ENCODE measurements at places on chromosomes 6 and 20. TPM values are rescaled to one million over a fixed set of nuclear protein-coding genes. Genes with fewer than 3 reads are reported as not detected.
A peak's percentile ranks its signal among the peaks of the same experiment; 100 is the strongest.

SLC13A3 gene
- 2.1 TPM for total RNA-seq

CRISP3 gene
- total RNA-seq = 0.80 TPM

CUL9 gene
- 29.6 TPM for total RNA-seq

MMP24 gene
- 2.3 TPM for total RNA-seq

TBC1D22B gene
- 9.7 TPM for total RNA-seq

POU3F2 gene
- total RNA-seq = not detected

TEAD3 gene
- 19.2 TPM for total RNA-seq

GRCh38 chr6:55963301-55963700 is 87.9 kb upstream of the BMP5 start:
- DNase-seq = no peak
- H3K27ac ChIP-seq = no peak overlapping the region
- no peaks in the 10 kb centered on the region for H3K4me1 ChIP-seq
- no peak overlapping the region for H3K4me3 ChIP-seq
- no peaks in the 10 kb centered on the region for H3K27me3 ChIP-seq

GRCh38 chr6:45491874-45492273 is 114.1 kb upstream of the SUPT3H start:
- no peaks in the 10 kb centered on the region for H3K36me3 ChIP-seq
- no peak overlapping the region for H3K4me3 ChIP-seq
- no peak for DNase-seq
- H3K27me3 ChIP-seq = no peaks in the 10 kb centered on the region
- no peak overlapping the region for H3K27ac ChIP-seq

DNA sequence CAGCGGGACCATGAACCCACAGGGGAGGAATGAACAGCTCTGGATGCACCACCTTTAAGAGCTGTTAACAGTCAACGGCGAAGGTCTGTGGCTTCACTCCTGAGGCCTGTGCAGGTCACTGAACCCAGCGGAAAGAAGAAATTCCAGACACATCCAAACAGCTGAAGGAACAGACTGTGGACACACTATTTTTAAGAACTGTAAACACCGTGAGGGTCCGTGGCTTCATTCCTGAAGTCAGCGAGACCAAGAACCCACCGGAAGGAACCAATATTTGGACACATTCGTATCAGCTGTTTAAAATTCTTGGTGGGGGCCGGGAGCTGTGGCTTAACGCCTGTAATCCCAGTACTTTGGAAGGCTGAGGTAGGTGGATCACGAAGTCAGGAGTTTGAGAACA is 5.4 kb upstream of the TMEM14B start:
- H3K27me3 ChIP-seq = no peaks in the 10 kb centered on the region
- peaks cover 4% of the 10 kb centered on the region for H3K4me1 ChIP-seq
- no peak for DNase-seq
- no peak overlapping the region for H3K27ac ChIP-seq

DNA sequence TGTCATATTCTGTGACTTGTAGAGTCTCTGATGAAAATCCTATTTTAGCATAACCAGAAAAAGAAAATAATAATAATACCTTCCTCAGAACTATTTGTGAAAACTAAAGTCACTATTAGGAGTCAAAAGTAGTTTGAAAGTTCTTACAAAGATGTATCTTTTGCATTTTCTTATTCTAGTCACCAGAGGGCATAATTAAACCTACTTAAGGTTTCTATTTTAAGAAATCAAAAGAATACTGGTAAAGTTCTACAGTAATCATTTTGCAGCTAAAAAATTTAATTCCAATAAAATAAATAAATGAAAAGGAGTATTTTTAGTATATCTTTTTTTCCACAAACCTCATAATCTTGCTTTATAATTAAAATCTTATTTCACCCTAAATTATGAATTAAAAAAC is 28.0 kb upstream of the MCM9 start:
- H3K27ac ChIP-seq = no peak overlapping the region
- no peak overlapping the region for H3K4me3 ChIP-seq
- H3K36me3 ChIP-seq = no peaks in the 10 kb centered on the region
- no peaks in the 10 kb centered on the region for H3K4me1 ChIP-seq

DNA sequence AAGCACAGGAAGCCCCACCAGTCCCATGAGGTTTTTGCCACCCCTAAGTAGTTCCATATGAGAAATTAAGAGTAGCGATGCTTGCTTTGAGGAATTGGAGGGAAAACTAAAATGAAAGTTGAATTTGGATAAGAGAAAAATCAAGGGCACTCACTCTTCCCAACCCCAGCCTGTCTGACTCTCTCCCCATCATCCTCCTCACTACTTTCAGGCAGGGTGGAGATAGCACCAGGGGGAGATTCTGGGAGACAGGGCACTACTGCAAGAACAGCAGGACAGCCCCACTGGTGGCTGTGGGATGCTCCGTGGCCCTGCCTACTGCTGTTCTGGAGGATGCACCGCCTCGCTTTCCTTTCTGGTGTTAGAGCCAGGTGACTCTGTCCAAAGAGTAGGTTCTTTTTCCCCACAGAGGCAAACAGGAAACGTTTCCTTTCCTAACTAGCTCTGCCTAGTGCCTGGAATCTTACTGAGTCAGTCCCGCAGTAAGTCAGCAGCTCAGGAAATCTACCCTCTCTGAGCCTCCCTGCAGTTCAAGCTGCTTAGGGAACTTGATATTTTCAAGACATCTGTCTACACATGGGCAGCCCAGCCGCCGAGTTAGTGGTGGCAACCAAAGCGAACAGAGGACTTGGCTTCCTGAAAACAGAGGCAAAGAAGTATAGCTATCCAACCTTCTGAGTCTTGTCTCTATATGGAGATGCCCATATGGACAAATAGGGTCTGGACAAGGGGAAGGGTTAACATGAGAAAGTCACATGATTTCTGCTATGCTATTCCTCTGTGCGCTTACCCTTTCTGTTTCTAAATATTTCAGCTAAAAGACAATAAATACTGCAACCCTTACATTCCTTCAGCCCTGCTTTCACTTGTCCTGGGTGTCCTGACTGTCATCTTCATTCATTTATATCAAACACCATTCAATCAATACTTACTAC is 11.4 kb downstream of the HLA-E start:
- DNase-seq = no peak
- H3K36me3 ChIP-seq = no peaks in the 10 kb centered on the region
- peak overlapping the region; percentile 55 for H3K27ac ChIP-seq

GRCh38 chr6:52937908-52938307 is 28.4 kb upstream of the GSTA3 start:
- H3K36me3 ChIP-seq = no peaks in the 10 kb centered on the region
- no peak overlapping the region for H3K4me3 ChIP-seq
- no peaks in the 10 kb centered on the region for H3K27me3 ChIP-seq
- no peak for DNase-seq
- no peak overlapping the region for H3K27ac ChIP-seq

DNA sequence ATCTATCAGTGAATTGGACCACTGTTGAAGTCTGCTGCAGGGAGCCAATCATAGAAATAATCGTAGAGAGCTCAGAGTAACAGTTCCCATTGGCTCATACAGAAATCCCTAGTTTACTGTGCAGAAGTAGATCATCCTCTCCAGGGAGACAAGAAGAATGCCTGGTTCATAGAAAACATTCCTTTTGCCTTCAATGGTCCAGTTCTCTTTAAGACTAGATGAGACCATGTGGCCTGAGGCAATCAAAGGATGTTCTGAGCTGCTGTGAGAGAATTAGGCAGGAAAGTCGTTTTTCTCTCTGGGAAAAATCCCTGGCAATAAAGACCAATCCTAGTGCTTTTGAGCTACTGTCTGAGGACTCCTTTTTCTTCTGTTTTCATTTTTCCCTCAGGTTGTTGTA is 208.4 kb downstream of the CENPW start:
- H3K4me1 ChIP-seq = no peaks in the 10 kb centered on the region
- no peak overlapping the region for H3K4me3 ChIP-seq
- no peaks in the 10 kb centered on the region for H3K27me3 ChIP-seq
- no peaks in the 10 kb centered on the region for H3K36me3 ChIP-seq
- no peak for DNase-seq
- H3K27ac ChIP-seq = no peak overlapping the region

DNA sequence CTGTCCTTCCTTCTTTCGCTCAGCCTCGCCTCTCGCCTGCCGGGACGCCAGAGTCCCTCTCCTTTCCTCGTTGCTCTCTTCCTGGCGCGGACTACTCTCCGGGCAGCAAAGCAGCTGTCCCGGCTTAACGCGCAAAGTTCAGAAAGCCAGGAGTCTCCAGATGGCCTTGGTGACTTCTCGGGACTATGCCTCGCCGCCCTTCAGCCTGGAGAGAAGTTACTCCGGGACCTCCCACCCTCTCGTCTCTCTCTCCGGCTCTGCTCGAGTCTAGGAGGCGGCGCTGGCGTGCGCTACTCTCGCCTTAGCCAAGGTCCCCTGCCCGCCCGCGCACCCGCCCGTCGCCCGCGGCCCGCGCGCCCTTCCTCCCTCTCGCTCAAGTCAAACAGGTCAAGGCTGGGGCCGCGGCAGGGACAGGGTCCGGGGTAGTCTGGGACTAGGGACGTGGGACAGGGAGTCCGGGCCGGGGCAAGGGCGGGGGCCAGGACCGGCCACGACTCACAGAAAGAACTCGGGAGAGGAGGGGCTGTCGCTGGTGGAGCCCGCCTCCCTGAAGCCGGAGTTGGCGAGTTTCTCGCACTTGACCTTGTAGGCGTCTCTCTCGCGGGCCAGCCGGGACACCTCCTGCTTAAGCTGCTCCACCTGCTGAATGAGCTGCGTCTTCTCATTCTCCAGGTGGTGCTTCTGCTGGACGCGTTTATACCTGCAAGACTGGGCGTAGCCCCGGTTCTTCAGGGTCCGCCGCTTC is 1.5 kb downstream of the MAFB start:
- peak; percentile 83 for DNase-seq
- peaks cover 38% of the 10 kb centered on the region for H3K27me3 ChIP-seq
- H3K36me3 ChIP-seq = no peaks in the 10 kb centered on the region
- H3K27ac ChIP-seq = no peak overlapping the region

DNA sequence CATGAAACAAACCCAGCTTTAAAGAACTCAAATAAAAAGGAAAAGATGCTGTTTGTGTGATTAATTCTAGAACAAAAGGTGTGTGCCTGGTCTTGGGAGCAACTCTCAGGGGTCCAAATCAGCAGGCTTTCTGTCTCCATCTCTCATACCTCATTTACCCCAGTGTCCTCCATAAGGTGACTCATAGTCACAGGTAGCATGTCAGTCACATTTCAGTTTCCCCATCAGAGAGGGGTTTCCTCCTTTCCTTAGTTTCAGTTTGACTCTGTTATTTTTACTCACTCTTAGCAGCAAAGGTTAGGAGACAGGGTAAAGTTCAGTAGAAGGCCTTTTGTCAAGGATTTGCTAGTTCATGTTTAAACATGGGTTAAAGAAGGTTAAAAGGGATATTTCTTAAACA is 46.2 kb downstream of the OGFRL1 start:
- no peak overlapping the region for H3K27ac ChIP-seq
- H3K36me3 ChIP-seq = no peaks in the 10 kb centered on the region
- DNase-seq = no peak
- H3K4me1 ChIP-seq = no peaks in the 10 kb centered on the region
- H3K27me3 ChIP-seq = no peaks in the 10 kb centered on the region
- H3K4me3 ChIP-seq = no peak overlapping the region

DNA sequence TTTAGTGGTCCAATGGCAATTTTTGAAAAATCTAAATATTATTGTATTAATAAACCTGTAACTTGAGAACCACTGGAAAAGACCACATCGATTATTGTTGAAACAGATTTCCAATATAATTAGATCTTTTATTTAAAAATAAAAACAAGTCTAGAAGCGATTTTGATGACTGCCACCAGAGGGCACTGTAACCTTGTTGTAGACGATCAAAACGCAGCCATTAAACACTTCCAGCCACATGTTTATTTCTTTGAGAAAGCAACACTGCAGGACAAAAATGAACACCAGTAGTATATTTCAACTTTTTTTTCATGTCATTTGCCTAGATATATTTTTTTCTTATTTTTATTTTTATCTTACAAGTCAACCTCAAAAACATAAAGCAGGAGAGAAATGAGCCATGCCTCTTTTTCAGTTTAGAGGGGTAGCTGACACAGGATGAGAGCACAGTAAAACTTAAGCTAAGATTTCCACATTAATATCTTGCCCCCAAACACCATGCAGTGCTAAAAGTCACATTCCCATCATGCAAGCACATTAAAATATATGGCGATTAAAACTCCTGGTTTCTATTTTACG is 115.4 kb downstream of the OPRM1 start:
- no peak overlapping the region for H3K4me3 ChIP-seq
- H3K27me3 ChIP-seq = no peaks in the 10 kb centered on the region
- H3K36me3 ChIP-seq = no peaks in the 10 kb centered on the region
- DNase-seq = peak; percentile 83
- peaks cover 5% of the 10 kb centered on the region for H3K4me1 ChIP-seq

DNA sequence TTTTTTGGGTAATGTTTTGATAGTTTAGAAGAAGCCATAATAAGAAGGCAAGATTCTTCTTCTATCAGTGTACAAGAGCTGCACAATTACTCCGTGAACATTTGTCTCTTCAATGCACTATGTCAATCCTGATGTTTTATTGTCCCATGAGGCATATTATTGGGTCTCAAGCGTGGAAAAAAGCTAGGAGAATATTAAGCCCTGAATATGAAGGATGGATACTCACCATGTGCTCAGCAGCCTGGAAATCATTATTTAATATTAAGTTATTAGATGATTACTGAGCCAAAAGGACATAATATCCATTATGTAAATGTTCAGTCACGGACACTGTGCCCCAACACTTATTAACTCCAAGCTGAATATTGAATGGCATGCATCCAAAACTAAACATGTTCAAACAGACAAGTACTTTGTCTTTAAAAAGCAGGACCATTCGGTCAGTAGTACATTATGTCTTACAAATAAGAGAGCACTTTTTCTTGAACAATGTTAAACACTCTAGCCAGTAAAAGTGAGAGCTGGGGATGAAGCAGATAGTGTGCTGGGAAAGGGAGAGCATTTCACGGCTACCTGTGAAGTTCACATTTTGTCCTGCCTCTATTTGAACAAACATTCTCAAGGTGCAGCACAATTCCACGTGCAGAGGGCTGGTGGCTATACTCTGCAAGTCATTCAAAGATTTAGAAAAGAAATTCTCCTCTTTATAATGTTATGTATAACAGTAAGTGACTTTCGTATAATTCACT is 70.6 kb upstream of the CNR1 start:
- no peaks in the 10 kb centered on the region for H3K36me3 ChIP-seq
- no peak for DNase-seq
- no peak overlapping the region for H3K4me3 ChIP-seq
- no peaks in the 10 kb centered on the region for H3K27me3 ChIP-seq

GRCh38 chr6:5250451-5250850 is 10.3 kb downstream of the LYRM4 start:
- no peaks in the 10 kb centered on the region for H3K36me3 ChIP-seq
- H3K4me3 ChIP-seq = no peak overlapping the region
- no peak for DNase-seq
- H3K4me1 ChIP-seq = no peaks in the 10 kb centered on the region
- no peak overlapping the region for H3K27ac ChIP-seq
- H3K27me3 ChIP-seq = no peaks in the 10 kb centered on the region
